ENCODE measurements at places on chromosomes 7 and 10.
A peak's percentile ranks its signal among the peaks of the same experiment; 100 is the strongest.

GRCh38 chr10:52609071-52609470 lies 163.5 kb downstream of the MBL2 start:
- DNase-seq: no peak

DNA sequence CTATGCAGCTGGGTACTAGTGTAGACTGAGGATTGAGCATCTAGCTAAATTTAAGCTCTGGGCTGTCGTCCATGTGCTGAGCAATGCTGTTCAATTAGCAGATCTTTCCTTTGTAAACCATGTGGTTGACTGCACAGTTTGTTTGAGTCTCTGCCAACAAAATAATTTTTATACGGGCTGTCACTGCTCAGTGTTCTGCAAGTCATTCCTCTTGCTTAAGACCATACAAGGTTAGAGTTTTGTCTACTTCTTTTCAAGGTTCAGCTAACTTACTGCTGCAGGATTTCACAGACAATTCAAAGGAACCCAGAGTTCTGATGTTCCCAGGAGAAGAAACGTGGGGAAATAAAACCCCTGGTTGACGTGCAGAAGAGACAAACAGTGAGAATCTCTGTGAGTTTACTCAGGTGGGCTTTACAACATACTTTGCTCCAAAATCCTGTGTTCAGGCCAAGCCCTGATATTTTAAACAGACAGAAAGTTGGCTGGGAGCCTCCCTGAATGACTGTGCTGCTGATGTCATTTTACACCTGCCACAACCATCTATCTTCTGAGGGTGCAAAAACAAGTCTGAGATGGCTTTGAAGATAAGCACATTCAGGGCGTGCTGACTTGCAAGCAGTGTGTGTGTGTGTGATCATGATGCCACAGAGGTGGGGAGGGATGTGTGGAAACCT lies 177.1 kb upstream of the SVIL start:
- DNase-seq: peak; percentile 75

- DNase-seq: no peak
These were observed 45.2 kb upstream of the SH2B2 start for GRCh38 chr7:102241431-102241830.

- no peak for DNase-seq
These were observed 13.6 kb upstream of the SMC3 start for GRCh38 chr10:110553905-110554304.

GRCh38 chr10:127849224-127849623 lies 43.5 kb downstream of the CLRN3 start:
- no peak for DNase-seq

DNA sequence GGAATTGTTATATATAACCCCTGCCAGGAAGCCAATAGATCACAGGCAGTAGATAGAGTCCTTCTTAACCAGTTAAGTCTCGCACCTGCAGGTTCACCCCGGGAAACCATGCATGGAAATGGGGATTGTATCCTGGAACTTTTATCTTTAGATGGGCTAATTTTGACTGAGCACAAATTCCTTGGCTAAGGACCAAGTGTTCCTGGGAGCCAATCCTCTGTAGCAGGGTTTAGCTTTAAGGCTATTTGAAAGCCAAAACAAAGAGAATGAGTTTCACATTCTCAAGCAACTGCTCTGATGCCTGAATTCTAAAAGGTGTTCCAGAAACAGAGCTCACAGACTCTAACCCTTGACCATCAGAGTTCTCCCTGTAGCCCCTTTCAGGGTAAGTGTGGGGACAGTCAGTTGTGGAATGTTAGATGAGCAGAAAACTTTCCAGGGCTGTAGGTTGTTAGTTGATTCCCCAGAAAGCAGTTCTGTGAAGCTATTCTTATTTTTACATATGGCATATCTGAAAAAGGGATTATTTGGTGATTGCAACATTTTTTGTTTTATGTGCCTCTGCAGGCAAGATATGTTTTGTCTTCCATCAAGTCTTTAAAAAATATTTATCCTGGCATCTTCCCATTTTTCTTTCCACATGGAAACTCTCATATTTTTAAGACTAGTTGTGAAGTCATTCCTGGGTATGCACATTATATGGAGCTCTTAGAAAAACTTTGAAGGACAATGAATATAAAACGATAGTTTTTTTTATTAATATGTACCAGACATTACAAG lies 16.2 kb upstream of the NPVF start:
- DNase-seq: no peak

DNA sequence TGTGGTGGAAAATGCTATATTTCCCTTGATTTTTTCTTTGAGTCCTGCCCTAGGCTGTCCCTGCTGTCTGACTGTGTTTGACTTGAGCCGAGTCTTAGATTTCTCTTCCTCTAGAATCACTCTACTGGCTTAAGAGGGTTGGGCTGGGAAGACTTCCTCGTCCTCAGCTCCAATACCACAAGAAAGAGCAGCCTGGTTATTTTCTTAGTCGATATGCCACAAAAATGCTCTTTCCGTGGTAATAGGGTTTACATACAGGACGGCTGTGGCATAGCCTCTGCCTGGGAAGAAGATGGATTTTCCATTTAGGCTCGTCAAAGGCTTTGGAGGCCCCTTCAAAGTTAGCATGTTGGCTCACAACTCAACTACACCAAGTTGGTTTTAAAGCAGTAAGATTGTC lies 212.0 kb upstream of the IGFBP3 start:
- no peak for DNase-seq

- DNase-seq: no peak
These were observed 93.5 kb upstream of the SLC25A13 start for GRCh38 chr7:96415293-96415940.

GRCh38 chr10:98367604-98368451 lies 47.2 kb downstream of the PYROXD2 start:
- no peak for DNase-seq

DNA sequence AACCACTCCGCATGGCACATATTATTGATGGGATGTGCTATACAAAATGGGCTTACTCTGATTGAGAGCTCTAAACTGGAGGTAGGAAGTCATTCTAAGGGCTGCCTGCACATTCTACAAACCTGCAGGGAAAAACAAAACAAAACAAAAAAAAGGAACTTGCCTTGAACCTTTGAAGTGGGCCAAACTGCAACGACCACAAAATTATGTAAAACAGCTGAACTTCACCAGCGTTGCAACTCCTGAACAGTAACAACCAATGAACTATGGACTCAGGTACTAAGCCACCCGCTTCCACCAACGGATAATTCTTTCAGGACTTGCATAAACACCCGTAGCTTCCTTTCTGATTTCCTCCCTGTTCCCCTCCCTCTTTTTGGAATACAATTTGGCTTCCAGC lies 80.4 kb downstream of the ZNF248 start:
- DNase-seq: no peak

DNA sequence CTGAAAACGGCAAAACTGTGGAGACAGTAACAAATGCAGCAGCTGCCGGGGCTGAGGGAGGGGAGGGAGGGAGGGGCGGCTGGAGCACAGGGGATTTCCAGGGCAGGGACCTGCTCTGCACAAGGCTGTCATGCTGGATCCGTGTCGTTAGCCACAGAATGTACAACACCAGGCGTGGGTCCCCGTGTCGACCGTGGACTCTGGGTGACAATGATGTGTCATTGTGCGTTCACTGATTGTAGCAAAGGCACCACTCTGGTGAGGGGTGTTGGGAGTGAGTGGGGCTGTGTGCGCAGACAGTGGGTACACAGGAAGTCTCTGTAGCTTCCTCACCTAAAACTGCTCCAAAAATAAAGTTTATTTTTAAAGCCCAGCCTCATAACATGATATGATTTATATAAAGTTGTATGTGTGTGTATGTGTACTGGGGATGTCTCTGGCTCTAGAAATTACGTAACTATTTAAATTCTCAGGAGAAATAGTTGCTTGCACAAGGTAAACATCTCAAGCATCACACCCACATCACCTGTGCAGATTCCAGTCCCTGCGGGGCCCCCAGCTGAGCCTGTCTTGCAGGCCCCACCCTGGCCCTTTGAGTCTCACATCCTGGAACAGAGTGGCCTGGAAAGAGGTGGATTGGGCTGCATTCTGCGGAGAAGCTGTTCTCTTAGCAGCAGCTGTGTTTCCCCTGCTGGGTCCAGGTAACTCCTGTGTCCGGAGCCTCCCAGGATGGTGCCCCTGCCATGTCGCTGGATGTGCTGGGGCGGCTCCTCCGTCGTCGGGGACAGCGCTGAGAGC lies 135.7 kb downstream of the DYNC2I1 start:
- DNase-seq: no peak

- DNase-seq: no peak
These were observed 548.9 kb upstream of the STEAP1 start for GRCh38 chr7:89605362-89605761.

DNA sequence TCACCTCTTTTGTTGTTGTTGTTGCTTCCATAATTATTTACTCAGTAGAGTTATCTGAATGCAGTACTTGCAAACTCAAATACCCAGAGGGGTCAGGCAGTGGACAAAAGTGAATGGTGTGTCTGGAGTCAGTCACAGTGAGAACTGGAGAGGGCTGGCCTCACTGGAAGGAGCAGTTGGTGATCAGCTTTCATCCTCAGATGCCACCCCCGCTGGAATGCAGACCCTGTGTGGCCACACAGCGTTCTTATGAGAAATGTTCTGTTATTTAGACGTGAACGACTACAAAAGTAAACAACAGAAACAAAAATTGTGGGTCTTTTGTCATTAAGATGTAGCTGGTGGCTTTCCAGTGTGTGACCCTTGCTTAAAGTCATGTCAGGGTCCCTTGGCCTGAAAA lies 29.6 kb upstream of the VPS41 start:
- no peak for DNase-seq

Measured in activated CD4-positive, alpha-beta T cell treated with anti-CD3 and anti-CD28 coated beads, Interleukin-2, Interleukin-4, amounts not matched to agents 100 ng/mL and 50 ng/mL, durations not matched to agents 16 hours and 8 hours (primary cell).